Activated CD8-positive, alpha-beta memory T cell treated with anti-CD3 and anti-CD28 coated beads for 1 hour (primary cell): ENCODE measurements at places on chromosomes 13 and 19.

GRCh38 chr13:98781470-98781869 is 29.0 kb upstream of the SLC15A1 start:
- no peak for DNase-seq

DNA sequence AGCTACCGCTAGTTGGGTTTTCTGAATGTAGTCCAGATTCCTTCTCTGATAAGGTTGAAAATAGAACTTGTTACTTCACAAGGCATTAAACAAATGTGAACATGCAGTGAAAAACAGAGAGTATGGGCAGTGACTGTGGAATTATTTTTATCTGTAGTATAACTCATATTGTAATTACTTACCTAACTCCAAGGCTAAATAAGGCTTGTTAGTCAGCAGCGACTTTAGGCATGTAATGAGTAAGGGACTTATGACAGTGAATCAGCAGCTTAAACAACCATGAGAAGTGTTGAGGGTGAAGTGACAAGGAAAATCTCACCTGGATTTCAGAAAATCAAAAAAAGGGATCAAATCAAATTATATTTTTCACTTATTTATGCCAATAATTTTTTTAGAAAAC is 1719.5 kb upstream of the MIR17HG start:
- no peak for DNase-seq

DNA sequence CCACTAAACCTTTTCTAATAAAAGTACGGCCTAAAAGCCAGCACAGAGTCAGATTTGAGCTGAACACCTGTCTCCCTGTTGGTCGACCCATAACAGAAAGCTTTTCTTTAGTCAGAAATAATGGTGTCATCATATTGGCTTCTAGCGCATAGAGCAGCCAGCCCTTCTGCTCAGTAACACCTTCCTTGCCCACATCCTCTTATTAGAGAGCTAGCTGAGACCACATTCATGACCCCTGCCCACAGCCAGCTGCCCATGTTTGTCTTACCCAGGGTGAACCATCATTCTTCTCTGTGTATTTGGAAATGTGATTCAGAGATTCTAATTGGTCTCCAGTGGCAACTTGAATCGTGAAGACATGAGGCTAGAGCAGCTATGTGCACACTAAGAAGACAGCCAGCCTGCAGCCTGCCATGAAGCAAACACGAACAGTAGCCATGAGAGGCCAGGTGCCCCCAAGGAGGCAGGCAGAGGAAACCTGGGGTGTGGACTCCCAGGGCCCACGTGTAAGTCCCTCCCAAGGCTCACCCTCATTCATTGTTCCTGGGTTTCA is 82.3 kb upstream of the PDCD5 start:
- no peak for DNase-seq

- no peak for DNase-seq
Observed at GRCh38 chr19:19460761-19461265, 54.5 kb downstream of the TSSK6 start.

- DNase-seq = no peak
Observed at GRCh38 chr19:14059093-14059480, 2.8 kb downstream of the PALM3 start.

- no peak for DNase-seq
Observed at GRCh38 chr19:7832009-7832408, 2.0 kb downstream of the EVI5L start.

GRCh38 chr19:6375411-6376010 is at the start of gene PSPN:
Gene PSPN (minus strand): TSS chr19:6375933. CDS start chr19:6375849, 84 bp downstream.
- DNase-seq = no peak

DNA sequence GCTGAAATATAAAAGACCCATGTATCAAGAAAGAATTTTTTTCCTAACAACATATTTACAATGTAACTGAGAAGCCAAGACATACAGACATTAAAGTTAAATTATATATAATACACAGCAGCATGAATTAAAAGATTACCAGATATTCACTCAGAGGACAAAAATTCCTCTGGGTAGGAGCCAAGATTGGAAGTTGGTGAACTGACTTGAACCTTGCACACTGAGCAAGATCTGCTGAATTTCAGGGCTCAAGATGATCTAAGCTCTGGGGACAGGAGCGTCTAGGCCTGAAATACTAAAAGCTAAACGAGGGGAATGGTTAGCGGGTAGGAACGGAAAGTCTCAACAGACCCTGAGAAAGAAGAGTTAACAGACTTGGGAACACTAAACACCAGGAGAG is 8.5 kb downstream of the FOXO1 start:
- no peak for DNase-seq

GRCh38 chr19:35458731-35459391 is 10.8 kb downstream of the FFAR2 start:
- DNase-seq = no peak

DNA sequence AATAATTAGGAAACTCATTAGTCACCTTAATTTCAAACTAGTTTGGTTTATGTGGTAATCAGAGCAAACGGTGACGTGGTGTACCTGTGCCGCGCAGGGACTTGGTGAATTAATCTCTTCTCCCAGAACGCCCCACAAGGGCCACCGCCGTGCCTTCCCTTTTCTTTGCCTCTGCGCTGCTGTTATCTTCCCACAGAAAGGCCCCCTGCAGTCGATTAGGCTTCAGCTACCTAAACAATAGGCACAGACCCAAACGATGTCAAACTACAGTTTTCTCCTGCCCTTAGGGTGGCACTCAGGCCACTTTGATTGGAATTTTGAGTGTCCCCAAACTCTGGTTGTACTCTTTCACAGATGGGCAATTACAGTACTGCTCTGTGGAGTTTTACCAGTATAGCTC is 115.5 kb downstream of the GGACT start:
- DNase-seq = no peak

GRCh38 chr13:27622881-27623280 is 1.2 kb downstream of the POLR1D start:
- DNase-seq = no peak

DNA sequence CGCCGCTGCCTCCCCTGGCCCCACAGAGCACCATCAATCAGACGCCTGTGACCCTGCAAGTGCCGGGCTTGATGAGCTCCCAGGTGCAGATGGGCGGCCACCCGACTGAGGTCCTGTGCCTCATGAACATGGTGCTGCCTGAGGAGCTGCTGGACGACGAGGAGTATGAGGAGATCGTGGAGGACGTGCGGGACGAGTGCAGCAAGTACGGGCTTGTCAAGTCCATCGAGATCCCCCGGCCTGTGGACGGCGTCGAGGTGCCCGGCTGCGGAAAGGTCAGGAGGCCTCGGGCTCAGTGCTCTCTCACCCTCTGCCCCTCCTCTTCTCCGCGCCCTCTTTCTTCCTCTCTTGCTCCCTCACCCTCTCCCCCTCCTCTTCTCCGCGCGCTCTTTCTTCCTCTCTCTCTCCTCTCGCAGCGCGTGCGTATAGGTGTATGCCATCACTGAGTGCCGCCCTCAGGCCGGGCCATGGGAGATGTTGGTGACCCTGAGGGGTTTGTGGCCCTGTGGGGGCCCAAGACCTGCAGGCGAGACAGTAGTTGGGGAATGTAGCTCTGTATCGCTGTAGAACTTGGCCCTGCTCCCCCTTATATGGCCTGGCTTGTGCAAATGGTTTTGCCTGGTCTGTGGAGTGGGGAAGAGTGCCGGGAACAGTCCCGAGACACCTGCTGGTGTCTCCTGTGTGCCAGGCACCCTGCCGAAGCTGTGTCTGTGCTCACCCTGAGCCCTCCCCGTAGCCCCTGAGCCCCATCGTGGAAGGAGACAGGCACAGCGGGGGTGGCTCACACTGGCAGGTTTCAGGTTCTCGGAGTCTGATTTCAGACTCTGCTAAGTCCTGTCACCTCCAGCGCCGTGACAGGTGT is 5.4 kb upstream of the EPN1 start:
- no peak for DNase-seq

GRCh38 chr19:51138549-51138979 is 3.5 kb upstream of the SIGLEC7 start:
- DNase-seq = no peak

DNA sequence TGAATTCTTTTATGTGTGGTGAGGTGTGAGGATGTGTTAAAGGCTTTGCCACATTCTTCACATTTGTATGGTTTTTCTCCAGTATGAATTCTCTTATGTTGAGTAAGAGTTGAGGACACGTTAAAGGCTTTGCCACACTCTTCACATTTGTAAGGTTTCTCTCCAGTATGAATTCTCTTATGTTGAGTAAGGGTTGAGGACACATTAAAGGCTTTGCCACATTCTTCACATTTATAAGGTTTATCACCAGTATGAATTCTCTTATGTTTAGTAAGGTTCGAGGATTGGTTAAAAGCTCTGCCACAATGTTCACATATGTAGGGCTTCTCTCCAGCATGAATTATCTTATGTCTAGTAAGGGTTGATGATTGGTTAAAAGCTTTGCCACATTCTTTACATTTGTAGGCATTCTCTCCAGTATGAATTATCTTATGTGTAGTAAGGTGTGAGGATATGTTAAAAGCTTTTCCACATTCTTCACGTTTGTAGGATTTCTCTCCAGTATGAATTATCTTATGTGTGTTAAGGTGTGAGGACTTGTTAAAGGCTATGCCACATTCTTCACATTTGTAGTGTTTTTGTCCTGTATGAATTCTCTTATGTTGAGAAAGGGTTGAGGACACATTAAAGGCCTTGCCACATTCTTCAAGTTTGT is 27.1 kb downstream of the ZNF724 start:
- no peak for DNase-seq

GRCh38 chr19:6250024-6250615 is 29.7 kb downstream of the MLLT1 start:
- no peak for DNase-seq

DNA sequence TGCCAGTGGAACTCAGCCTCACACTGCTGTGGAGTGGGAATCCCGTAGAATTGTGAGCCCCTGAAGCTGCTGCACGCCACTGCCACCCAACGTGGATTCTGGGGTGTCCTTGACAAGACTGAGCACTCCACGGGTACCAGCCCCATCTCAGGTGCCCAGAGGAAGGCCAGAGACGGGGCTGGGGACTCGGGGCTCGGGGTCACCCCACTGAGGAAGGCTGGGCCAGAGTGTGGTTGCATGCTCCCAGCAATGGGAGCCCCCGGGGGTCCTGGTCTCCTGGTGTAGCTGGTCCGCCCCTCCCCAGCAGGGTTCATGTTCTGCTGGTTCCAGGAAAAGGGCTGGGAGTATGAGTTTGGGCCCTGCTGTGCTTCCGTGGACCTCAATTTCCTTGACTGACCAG is 15.2 kb downstream of the DAPK3 start:
- no peak for DNase-seq

- no peak for DNase-seq
Observed at GRCh38 chr13:76213423-76213904, 577.3 kb downstream of the LMO7 start.

DNA sequence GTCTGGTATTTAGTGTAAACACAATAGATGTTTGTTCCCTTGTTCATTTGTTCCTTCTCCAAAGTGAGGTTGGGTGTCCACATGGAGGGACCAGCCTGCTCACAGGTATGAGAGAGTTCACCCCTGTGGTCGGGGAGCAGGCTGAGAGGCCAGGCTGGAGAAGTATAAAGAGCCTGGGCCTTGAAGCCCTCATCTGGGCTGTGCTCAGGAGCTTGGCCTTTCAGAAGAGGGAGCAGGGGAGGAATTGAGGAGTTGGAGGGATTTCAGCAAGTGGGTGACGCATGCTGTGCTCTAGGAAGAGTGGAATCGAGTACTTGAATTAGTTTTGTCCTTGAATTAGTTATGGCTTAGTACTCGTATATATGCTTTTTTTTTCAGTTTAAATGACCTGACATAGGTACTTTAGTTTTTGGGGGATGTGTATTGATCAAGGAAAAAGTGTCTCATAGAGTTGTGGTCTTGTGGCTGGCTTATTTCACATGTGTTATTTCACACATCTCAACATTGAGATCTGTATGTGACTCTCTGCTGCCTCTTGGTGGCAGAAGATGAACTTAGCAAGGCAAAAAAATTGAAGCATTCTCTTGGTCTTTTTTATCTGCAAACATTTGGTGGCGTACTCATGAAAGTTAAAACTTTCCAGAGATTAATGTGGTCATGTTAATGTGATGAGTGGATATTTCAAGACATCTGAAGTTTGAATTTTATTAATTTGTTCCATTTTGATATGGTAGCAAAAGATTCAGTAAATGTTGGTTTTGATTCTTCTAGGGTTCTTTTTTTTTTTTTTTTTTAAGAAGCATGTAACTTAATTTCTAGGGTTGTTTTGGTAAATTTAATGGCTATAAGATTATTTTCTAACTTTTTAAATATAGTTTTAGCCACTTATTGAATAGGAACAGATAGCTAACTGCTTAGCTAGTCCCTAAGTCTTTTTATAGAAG is 54.3 kb downstream of the SLAIN1 start:
- peak; percentile 10 for DNase-seq

DNA sequence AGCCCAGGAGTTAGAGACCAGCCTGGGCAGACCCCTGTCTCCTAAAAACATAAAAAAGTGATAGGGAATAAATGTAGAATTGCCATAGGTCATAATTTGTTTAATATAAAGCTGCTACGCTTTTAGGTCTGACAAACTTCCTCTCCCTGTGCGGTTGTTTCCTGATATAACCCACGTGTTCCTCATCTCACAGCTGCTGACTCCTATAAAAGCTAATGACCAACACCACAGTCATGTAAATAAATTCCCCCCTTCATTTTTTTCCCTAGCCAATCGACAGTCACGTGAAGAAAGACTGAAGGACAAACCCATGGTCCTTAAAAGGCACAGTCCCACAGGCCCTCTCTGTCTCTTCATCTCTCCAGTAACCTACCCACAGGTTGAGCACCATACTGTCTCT is 27.5 kb downstream of the ZNF266 start:
- DNase-seq = no peak

- no peak for DNase-seq
Observed at GRCh38 chr19:48663667-48664066, 9.2 kb downstream of the NTN5 start.

GRCh38 chr13:95559100-95559499 is 6.6 kb downstream of the CLDN10 start:
- DNase-seq = no peak

GRCh38 chr19:47111006-47111621 is 2.5 kb downstream of the ZC3H4 start:
- DNase-seq = no peak

- no peak for DNase-seq
Observed at GRCh38 chr19:12156223-12157058, at the start of gene ZNF625. Gene ZNF625 (minus strand): TSS chr19:12156734. CDS start chr19:12156558, 176 bp downstream.

DNA sequence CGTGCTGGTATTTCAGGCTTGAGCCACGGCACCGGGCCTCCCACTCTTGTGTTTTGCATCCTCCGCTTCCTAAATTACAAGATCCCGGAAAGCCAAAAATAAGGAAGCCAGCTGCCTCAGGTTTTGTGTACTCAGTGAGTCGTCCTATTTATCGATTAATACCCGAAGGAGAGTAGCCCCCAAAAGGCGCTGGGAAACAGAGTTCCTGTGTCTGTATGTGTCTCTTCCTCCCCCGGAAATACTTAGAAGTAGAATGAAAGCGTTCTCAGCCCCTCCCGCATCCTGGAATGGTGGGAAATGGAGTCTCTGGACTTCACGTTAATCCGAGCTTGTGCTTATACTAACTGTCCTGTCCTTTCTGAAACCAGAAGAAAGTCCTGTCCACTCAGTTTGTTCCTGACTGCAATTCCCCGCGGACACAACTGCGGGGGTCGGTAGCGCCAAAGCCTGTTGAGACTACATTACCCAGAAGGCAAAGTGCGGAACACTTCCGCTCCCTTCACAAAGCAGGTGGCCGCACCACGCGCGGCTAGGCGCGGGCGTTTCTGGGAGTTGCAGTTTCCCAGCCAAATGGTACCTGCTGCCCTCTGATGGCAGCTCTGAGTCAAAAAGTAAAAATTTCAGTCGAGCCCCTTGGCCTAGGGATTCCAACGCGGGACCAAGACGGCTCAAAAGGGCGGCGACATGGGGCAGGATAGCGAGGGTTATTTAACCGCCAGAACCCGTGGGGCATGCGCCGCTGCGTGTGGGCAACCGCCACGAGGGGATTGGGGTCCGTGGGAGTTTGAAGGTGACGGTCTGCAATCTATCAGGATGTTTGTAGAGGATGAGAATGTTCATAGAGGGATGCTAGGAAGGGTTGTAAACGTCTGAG is 2.2 kb upstream of the GSK3A start:
- peak; percentile 79 for DNase-seq

GRCh38 chr19:29542776-29543175 is 17.0 kb downstream of the VSTM2B start:
- no peak for DNase-seq
